ENCODE measurements at places on chromosomes 1 and 21.

DNA sequence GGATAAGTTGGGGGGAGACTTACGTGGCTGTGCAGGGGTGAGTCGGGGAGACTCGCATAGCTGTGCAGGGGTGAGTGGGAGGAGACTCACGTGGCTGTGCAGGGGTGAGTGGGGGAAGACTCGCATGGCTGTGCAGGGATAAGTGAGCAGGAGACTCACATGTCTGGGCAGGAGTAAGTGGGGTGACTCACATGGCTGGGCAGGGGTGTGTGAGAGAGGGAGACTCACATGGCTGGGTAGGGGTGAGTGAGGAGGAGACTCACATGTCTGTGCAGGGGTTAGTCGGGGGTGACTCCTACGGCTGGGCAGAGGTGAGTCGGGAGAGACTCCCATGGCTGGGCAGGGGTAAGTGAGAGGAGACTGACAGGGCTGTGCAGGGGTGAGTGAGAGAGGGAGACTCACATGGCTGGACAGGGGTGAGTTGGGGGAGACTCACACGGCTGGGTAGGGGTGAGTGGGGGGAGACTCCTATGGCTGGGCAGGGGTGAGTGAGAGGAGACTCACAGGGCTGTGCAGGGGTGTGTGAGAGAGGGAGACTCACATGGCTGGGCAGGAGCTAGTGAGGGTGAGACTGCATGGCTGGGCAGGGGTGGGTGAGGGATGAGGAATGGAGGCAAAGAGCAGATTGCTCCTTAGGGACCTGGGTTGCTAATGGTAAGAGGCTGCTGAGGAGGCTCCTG lies 56.0 kb upstream of the ABCG1 start:
- DNase-seq = no peak

DNA sequence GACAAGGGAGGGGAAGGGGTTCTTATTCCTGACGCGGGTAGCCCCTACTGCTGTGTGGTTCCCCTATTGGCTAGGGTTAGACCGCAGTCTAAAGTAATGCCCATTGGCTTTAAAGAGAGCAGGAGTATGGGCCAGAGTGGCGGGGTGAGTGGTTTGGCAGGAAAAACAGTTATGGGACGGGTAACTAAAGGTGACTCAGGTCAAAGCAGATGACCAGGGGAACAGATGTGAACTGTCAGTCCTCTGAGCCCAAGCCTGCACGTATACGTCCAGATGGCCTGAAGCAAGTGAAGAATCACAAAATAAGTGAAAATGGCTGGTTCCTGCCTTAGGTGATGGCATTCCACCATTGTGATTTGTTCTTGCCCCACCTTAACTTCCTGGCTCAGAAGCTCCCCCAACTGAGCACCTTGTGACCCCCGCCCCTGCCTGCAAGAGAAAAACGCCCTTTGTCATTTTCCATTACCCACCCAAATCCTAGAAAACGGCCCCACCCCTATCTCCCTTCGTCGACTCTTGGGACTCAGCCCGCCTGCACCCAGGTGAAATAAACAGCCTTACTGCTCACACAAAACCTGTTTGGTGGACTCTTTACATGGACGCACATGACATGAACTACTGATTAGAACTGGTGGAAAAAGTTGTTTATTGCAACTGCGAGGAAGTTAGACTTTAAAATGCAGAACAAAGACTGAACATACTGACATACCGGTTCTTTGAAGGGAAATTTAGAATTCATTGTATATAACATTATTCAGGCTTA lies 758 bp upstream of the ATAD3B start:
- DNase-seq = no peak

GRCh38 chr1:51728611-51729155 lies 111.8 kb downstream of the OSBPL9 start:
- DNase-seq = no peak

DNA sequence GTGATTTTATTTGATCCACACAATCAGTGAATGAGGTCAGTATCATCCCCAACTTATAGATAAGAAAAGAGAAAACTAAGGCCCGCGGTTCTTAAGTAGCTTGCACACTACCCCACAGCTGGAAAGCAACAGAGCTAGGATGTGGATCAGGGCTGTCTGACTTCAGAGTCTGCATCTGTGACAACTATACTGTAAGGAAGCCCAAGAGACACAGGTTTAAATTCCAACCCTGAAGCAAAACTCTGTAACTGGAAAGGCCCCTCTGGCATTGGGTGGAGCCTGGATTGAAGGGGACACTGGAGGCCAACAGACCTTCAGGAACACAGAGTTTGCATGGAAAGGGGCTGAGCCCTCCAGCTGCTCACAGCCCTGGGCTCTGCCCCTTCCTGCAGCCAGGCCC lies 40.2 kb downstream of the LGR6 start:
- no peak for DNase-seq

DNA sequence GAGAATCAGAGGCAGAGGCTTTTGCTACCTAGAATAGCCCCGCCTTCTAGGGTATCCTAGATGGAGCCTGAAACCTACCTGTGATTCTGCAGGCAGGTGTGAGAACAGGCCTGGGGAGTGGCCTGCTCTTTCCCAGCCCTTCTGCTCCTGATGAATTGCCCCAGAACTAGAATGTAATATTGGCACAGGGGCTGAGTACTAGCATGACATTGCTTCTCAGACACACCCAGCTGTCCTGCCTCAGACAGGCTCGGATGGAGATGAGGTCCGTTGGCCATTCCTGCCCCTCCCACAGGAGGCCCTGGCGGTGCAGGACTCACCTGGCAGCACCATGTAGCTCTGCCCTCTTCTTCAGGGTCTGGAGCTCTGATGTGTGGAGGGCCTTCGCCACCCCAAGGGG lies 237.6 kb downstream of the GRIK3 start:
- DNase-seq = no peak

GRCh38 chr1:82441402-82441801 lies 640.7 kb downstream of the ADGRL2 start:
- DNase-seq = no peak

- DNase-seq = no peak
Observed at GRCh38 chr1:55720261-55720660, 505.1 kb upstream of the USP24 start.

GRCh38 chr1:35708441-35708921 lies 10.2 kb downstream of the C1orf216 start:
- DNase-seq = no peak

DNA sequence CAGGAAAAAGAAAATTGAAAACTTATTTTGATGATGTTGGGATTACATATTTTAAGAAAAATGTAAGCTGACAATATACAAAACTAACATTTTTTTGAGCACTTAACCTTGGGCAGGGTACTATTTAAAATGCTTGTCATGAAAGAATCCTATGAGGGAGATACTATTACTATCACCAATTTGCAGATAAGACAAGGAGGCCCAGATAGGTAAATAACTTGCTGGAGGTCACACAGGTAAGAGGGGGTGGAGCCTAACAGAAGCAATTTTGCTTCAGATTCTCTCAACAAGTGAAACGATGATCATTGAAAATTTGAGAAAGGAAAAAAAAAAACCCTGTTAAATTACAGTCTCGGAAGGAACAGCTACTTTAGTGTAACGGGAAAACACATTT lies 1.2 kb downstream of the GART start:
- no peak for DNase-seq

GRCh38 chr1:1917995-1918900 lies 831 bp downstream of the TMEM52 start:
- no peak for DNase-seq

GRCh38 chr21:17231771-17232170 lies 281.1 kb upstream of the CXADR start:
- DNase-seq = no peak

DNA sequence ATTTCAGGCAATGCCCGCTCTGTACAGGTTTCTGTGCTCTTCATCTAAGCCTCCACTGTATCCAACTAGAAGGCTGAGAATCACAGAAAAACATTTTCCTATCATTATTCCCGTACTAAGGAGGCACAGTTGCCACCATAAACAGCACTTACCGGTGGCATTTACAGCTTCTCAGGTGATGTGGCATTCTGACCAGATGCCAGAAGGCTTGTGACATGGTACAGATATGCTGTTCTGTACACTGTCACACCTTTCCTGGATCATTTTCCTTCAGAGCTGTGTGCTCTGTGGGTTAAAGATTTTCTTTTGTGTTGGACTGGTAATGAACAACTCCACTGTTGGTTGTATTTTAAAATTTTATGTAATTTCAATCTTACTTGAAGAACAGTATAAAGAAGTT lies 4.0 kb upstream of the UAP1 start:
- DNase-seq = no peak

- no peak for DNase-seq
Observed at GRCh38 chr1:245983294-245983967, 523.6 kb downstream of the SMYD3 start.

Measured in activated CD4-positive, alpha-beta T cell treated with anti-CD3 and anti-CD28 coated beads, Interleukin-2, amount 50 U/mL, for 1 hour (primary cell).